ENCODE measurements at places on chromosomes 11 and 22.

DNA sequence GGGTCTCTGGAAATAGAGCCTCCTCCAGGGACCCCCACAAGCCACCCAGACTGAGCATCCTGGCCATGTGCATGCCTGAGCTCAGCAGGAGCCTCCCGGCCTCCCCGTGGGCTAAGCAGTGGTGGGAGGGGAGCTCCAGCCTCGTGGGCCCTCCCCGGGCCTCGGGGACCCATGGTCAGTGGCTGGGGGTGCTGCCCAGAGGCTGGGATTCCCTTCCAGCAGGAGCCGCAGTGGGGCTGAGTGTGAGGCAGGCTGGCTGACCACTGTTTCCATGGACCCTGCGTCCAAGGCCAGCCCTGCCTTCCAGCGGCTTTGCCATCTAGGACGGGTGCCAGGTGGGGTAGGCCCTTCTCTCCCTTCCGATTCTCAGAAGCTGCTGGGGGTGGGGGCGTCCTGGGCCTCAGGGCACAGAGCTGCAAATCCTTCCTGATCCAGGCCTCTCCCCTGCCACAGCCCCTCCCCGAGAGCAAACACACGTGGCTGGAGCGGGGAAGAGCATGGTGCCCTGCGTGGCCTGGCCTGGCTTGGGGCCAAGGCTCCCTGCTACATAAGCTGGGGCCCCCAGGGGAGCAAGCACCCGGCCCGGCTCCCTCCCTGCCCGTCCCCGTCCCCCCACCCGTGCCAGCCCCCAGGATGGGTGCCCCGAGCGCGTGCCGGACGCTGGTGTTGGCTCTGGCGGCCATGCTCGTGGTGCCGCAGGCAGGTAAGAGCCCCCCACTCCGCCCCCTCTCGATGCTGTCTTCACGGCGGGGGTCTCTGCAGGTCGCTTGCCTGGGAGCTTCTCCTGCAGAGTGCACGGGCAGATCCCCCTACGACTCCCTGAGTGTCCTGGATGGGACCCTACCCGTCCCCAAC lies at the start of gene MUC5B:
TSS of gene MUC5B (plus strand) at position 576 of the 855 bp plus-strand sequence. CDS start at position 634, 58 bp downstream.
- DNase-seq: no peak

DNA sequence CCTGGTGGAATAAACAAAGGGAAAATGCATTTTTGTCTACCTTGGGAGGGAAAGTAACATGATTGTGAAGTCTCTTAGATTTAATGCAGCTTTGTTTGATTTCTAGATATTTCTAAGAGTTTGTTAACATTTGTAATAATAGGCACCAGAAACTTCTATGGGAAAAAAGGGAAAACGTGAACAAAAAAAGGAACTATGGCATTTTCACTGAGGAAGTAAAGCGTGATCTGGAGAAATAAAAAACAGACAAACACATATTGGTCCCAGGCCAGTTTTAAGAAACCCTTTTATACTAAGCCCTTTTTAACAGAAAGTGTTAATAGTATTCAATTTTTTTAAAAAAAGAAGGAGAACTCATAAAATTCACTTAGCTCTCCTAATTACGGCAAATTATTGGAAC lies 6.9 kb upstream of the MS4A7 start:
- DNase-seq: no peak

GRCh38 chr11:15885854-15886253 lies 470.5 kb downstream of the SOX6 start:
- no peak for DNase-seq

- peak; percentile 52 for DNase-seq
Observed at GRCh38 chr22:46758867-46759290, 3.6 kb upstream of the TBC1D22A start.

- no peak for DNase-seq
Observed at GRCh38 chr11:35571696-35572095, 46.3 kb upstream of the PAMR1 start.

DNA sequence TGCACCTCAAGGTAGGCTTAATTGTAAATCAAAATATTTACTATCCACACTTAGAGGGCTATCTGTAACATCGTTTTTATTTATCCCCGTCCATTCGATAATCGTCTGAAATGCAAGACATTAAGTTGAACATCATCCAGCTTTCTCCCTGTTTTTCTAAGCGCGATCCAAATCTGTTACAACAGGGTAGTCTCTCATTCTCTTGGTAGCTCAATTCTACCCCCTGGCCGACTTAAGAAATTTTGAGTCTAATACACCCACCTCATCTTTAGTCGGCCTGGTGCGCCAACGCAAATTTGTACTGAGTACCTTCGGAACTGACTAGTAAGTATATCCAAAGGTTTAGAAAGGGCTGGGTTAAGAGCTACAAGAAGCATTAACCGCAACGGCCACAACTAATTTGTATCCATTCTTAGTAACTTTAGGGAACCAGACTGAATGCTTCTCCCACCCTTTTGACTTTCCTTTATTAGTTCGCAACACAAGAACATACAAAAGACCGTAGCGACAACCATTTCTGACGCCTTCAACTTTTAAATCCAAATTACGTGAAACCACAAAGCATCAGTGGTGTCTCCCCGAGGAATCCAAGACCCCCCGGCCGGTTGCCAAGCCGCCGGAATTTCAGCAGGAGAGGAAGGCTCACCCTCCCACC lies 1.0 kb upstream of the ZNF143 start:
- peak; percentile 80 for DNase-seq

- DNase-seq: peak; percentile 81
Observed at GRCh38 chr11:35065566-35065965, 73.4 kb upstream of the CD44 start.

- DNase-seq: peak; percentile 76
Observed at GRCh38 chr11:83819931-83820549, 533.9 kb upstream of the CCDC90B start.

DNA sequence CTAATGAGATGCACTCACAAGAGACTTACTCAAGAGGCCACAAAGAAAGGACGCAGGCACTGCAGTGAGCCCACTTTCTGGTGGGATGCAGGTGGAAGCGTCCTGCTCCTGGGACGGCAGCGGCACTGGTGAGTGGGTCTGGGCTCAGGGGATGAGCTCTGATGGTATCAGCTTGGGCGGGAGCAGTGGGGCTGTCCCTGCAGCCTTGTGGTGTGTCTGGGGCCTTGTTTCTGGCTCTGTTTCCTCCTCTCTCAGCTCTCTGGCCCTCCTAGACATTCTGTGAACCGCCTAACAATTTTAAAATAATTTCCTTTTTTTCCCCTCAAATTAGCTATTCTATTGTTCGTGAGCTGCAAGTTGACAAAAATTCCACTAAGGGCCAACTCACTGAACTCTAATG lies 8.8 kb upstream of the ST14 start:
- DNase-seq: no peak

GRCh38 chr11:27204529-27204928 lies 158.5 kb downstream of the CCDC34 start:
- no peak for DNase-seq

DNA sequence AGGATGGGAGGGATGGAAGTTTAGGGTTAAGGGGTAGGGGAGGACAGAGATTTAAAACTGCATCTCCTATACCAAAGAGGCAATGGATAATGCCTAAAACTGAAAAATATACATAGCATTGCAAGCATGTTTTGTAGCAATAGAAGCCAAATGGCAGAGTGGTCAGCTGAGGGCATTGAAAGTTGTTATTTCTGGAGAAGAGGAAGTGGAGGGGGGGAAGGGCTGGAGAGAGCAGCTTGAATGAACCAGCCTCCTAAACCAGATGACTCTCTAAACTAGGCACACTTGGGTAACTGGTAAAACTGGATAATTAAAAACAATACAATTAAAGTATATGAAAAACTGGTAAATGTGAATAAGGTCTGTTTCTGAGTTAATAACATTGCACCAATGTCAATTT lies 70.3 kb upstream of the TP53I11 start:
- no peak for DNase-seq

GRCh38 chr11:109037856-109038780 lies 373.2 kb downstream of the DDX10 start:
- peak; percentile 94 for DNase-seq

- no peak for DNase-seq
Observed at GRCh38 chr11:126919147-126919823, 81.3 kb downstream of the KIRREL3 start.

DNA sequence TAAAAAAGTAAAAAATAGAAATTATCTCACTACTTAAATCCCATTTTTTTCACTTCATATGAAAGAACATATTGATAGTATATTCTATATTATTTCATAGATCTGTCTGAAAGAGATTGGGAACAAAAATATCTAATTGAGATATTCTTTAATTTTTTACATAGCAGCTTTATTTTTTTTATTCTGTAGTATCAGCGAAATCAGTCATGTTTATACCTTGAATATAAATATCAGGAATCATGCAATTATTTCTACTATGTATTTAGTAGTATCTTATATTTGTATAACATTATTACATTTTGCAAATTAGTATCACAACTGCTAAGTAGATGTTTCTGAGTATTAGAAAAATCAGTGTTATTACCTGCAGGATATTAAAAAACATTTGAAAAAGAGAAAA lies 20.4 kb downstream of the C11orf54 start:
- DNase-seq: no peak

DNA sequence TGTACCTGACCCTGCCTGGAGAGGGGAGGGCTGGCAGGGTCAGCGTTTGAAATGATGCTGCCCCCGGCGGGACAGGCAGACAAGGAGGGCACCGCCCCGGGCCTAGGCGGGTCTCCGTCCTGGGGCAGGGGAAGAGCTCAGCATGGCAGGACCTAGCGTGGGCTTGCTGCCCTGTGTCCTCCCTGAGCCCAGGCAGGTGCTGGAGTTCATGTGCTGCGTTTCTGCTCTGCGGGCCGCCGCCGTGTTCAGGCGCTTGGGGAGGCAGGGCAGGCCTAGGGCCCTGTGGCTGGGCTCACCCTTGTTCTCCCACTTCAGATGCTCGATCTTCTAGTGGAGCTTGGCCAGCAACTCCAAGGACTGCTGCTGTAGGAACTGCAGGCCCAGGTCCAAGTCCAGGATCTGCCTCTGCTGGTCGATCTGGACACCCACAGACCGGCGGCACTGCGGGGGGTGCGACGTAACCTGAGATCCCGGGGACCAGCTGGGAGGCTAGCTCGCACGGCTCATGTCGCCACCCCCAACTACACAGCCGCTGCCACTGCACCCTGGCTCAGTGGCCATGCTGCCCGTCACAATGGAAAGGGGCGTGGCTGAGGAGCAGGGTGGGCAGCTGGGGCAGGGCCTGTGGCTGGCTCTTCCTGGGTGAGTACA lies 84.4 kb downstream of the MED15 start:
- DNase-seq: no peak

DNA sequence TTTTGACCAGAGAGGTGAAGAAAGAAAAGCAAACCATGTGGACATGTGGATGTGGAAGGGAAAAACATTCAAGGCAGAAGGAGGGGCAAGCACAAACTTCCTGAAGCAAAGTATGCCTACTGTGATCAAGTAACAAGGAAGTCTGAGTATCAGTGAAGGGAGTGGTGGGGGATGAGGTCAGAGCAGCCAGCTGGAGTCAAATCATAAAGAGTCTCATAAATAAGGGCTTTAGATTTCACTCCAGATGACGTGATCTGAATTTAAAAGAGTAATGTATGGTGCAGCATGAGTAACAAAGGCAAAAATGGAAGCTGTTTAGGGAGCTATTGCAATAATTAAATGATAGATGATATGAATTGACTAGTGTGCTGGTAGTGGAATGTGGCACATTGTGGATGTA lies 665.4 kb upstream of the CCDC90B start:
- DNase-seq: peak; percentile 1

DNA sequence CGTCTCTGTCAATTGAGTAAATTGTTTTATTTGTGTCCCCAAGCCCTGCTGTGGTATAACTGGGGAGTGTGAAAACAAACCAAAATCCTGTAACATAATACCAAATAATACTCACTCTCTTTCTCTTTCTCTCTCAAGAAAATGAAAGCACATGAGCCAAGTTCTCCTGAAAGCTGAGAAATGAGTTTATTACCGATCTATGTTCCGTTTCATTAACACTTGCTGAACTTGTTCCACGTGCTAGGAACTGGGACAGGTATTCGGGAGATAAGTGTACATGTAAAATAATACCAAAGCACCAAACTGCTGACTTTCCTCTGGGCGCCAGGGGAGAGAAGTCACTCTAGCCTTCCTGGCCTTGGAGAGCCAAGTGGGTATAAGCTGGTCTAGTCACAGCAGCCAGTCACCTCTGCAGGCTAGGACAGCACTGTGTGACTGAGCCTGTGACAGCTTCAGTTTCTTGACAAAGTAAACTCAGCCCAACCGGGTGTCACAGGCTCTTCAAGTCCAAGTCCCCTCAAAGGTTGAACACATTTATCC lies 23.1 kb downstream of the CD6 start:
- no peak for DNase-seq

GRCh38 chr22:27501191-27501936 lies 300.2 kb downstream of the MN1 start:
- DNase-seq: no peak

- no peak for DNase-seq
Observed at GRCh38 chr22:49663311-49663711, 164.4 kb downstream of the BRD1 start.

DNA sequence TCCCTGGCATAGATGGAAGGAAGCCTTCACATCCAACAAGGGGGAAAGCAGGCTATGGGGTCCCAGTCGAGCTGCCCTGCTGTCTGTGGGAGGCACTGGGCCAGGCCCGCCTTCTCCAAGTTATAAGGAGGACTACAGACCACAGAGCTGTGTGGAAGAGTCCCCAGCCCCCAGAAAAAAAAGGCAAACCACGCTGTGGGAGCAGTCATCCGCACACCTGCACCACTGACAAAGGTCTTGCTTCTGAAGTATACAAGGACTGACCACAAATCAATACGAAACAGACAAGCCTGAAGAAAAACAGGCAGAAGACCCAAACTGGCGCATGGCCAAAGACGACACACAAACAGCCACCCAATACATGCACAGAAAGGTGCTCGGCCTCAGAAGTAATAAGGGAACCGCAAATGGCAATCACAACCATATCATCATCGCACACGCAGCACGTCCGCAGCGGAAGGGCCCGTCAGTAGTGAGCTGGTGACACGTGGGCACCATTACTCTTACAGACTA lies 384.1 kb downstream of the CTTN start:
- DNase-seq: no peak

DNA sequence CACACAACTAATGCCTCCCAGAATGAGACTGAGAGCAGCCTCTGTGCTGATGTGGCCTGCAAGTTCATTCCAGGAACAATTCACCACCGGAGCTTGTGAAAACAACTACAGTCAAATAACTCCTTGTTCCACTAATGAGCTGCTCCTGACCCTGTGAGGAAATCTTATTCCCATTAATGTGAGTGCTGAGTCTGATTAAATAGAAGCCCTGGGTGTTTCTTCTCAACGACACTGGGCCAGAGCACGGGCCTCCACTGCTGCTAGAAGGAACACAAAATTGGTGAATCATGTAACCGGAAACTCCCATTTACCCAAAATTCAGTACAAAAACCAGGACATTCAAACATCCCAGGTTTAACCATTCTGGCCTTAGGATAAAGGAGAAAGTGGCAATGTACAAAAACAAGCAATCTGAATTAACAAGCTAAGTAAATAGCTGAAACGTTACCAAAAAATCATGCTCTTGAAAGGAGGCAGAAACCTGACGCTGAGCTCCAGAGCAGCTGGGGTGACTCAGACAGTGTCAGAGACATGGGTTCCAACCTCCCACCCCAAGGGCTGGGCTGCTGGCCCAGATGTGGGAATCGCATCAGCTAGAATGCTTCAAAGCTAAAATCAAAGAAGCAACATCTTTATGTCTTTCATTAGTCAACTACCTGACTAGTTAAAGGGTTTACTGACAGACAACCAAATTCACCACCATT lies 26.7 kb downstream of the SERGEF start:
- DNase-seq: peak; percentile 28

- DNase-seq: no peak
Observed at GRCh38 chr11:72553706-72554105, 119.4 kb upstream of the CLPB start.
